ENCODE measurements at places on chromosomes 6 and 20. TPM values are rescaled to one million over a fixed set of nuclear protein-coding genes. Genes with fewer than 3 reads are reported as not detected.

Gene SYCP2
- total RNA-seq = 1.2 TPM

Gene DACT2
- 2.5 TPM for total RNA-seq

- no peak for DNase-seq
Measured at GRCh38 chr6:28977341-28978132, 27.6 kb downstream of the ZNF311 start.

DNA sequence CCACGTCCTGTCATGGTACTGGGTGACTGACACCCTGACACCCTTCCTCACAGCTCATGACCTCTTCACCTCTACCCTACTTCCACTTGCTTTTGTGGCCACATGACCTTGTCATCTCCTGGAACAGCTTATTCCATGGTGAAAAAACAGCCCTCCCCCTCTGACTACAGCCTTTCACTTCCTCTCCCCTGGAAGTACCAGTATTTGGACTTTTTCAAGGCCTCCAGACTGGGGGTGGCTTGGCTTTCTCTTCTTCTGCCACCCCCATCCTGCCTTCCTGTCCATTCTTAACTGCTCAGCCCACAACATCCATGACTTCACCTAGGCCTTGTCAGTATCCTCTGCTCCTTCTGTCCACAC, 168.4 kb downstream of the CARMIL1 start:
- no peak for DNase-seq

GRCh38 chr6:34487536-34487935, 21.7 kb downstream of the PACSIN1 start:
- no peak for DNase-seq

- DNase-seq = no peak
Measured at GRCh38 chr20:22302039-22302438, 282.3 kb downstream of the FOXA2 start.

GRCh38 chr6:168061269-168062210, 17.5 kb downstream of the FRMD1 start:
- no peak for DNase-seq

DNA sequence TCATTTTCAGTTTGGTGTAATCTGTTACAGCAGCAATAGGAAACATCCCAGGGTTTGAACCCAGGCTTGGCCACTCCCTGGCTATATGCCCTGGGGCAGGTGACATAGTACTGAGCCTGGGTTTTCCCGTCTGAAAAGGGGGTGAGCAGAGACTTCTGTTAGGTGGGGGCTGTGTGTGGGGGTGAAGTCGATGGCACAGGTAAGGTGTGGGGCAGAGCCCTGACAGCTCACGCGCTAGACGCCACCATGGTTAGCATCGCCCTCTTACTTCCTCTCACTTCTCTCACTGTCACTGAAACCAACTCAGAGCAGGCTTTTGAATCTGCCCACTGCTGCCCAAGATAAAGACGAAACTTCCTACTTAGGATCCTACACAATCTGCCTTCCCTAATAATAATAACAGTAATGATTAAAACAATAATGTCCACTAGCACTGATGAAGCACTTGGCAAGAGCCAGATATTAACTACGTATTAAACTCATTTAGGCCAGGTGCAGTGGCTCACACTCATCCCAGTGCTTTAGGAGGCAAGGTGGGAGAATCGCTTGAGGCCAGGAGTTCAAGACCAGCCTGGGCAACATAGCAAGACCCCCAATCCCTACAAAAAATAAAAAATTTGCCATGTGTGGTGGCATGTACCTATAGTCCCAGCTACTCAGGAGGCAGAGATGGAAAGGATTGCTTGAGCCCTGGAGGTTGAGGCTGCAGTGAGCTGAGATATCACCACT, 117.9 kb upstream of the PTPN1 start:
- DNase-seq = no peak
